ENCODE measurements at places on chromosomes 4 and X. TPM values are rescaled to one million over a fixed set of nuclear protein-coding genes. Genes with fewer than 3 reads are reported as not detected.

DNA sequence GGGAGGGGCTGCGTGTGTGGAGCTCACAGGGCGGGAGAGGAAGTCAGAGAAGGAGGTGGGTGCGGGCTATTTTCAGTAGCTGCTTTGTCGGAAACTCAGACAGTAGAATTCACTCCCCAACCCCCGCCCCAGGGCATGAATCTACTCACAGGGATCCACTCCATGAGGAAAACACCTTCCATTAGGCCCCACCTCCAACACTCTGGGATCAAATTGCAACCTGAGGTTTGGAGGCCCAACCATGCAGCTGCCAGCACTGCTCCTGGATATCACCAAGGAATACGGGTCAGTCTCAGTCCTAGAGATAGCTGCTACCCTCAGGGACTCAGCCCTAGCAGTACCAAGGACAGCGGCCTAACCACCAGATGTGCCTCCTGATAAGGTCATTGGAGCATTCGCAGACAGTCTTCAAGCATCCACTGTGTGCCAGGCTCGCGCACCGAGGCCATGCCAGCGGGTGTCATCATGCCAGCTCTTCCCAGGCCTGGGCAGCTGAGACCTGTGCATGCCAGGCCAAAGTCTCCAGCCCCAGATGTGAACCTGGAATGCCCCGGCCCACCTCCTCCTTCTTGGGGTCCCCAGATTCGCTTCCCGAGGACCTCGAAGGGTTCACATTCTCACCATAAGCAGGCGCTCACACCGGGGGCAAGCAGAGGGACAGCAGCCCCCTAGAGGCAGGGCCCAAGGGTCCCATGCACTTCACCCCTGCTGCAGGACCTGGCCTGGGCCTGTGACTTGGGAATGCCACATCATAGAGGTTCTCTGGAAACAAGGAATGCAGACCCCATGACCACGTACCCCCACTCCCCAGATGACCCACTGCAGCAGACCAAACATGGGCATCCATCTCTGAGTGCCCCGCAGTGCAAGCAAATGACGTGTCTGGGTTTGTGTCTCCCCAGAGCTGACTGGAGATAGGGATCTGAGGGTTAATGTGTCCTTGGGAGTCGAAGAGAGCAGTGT is 102.3 kb downstream of the ADRA2C start:
- no peak overlapping the region for H3K4me3 ChIP-seq
- peak; percentile 41 for DNase-seq
- H3K27ac ChIP-seq = no peak overlapping the region
- peaks cover 36% of the 10 kb centered on the region for H3K27me3 ChIP-seq
- no peaks in the 10 kb centered on the region for H3K4me1 ChIP-seq

The CXCL10 gene
- polyA plus RNA-seq = not detected

GRCh38 chr4:182688081-182688480 is 229.1 kb downstream of the DCTD start:
- no peaks in the 10 kb centered on the region for H3K4me1 ChIP-seq
- no peaks in the 10 kb centered on the region for H3K36me3 ChIP-seq

DNA sequence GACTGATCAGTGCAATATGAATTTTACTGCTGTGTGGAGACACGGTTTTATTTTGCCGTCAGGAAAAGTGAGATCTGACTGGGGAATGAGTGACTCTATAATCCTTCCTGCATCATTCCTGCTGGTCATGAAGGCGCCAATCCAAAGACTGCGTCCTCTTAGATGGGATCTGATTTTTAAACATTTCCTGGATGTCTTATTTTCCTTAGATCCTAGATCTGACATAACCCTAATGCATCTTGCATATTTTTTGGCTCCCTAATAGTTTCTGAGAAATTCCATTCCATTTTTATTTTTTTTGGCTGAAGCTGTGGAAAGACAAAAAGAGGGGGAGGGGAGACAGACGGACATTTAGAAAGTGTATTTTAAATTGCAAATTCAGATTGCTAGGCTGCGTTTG is 454.9 kb upstream of the FAT1 start:
- no peak for DNase-seq
- no peaks in the 10 kb centered on the region for H3K36me3 ChIP-seq
- no peak overlapping the region for H3K4me3 ChIP-seq
- H3K27ac ChIP-seq = no peak overlapping the region
- peaks cover 5% of the 10 kb centered on the region for H3K27me3 ChIP-seq

DNA sequence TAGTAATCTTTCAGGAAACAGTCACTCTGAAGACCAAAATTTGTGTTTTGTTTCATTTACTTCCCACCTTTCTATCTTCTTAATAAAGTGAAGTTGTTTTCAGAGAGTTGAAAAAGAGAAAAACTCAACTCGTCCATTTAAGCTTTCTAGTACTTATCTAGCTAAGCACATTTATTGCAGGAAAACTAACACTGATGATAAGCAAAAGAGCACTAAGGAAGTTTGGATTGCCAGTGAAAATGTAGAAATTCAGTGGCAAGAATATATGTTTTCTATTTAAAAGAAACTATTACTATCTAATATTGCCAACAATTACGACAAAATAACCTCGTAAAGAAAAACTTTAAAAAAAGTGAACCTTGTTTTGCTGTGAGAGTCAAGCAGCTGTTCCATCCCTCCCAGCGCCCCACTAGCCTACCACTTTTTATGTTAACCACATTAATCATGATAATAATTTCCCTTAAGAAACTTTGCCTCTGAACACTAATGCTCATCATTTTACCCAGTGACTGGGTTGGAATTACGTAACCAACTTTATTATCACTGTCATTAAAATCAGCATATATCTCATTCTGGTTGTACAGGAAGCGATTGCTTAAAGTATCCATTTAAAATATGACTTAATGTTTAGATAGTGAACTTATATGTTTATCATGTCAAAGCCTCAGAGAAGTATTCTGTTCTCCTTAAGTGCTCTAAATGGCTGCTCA is 24.8 kb downstream of the SPRY1 start:
- H3K27ac ChIP-seq = no peak overlapping the region
- H3K27me3 ChIP-seq = no peaks in the 10 kb centered on the region
- H3K36me3 ChIP-seq = no peaks in the 10 kb centered on the region
- no peak overlapping the region for H3K4me3 ChIP-seq
- DNase-seq = peak; percentile 15

The VGLL1 gene
- not detected for polyA plus RNA-seq

The SOX3 gene
- not detected for polyA plus RNA-seq

DNA sequence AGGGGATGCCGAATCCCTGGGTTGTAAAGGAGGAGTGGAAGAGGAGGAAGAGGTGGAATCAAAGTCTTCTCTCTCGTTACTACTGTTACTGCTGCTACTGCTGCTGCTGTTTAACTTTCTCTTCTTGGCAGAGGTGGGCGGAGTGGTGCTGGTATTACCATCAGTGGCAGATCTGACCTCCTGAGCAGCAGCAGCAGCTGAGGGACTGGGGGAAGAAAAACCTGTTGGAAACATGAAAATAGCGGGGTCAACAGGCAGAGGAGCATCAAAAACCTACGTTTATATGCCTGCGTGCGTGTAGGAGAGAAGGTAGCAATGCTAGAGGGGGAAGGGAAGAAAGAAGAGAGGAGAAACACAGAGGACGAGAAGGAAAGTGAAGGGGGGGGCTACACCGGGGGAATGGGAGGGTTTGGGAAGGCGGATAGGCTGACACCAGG is 339 bp downstream of the CUL4B start:
- H3K27me3 ChIP-seq = no peaks in the 10 kb centered on the region
- DNase-seq = peak; percentile 67

DNA sequence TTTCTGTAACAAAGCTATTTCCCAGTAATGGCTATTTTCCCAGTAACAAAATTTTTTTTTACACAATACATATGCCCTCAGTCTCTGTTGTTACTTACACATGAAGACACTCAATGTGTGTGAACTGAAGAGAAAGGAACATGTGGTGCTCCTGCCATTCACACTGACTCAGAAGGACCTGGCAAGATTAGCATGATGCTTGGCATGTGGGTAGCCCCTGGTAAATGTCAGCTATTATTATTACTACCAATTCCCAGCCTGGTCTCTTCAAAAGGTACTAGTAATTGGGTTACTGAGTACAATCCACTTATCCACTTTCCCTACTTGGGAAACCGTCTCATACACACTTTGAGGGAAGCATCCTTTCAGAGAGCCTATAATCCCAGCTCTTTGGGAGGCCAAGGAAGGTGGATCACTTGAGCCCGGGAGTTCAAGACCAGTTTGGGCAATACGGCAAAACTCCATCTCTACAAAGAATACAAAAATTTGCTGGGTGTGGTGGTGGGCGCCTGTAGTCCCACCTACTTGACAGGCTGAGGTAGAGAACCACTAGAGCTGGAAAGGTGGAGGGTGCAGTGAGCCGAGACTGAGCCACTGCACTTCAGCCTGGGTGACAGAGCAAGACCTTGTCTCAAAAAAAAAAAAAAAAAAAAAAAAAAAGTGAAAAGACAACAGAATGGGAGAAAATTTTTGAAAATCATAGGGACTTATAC is 14.6 kb downstream of the RBBP7 start:
- peaks cover 4% of the 10 kb centered on the region for H3K4me1 ChIP-seq
- no peak overlapping the region for H3K4me3 ChIP-seq
- no peak overlapping the region for H3K27ac ChIP-seq
- peak; percentile 10 for DNase-seq
- peaks cover 7% of the 10 kb centered on the region for H3K36me3 ChIP-seq
- H3K27me3 ChIP-seq = no peaks in the 10 kb centered on the region

The RS1 gene
- not detected for polyA plus RNA-seq

- H3K36me3 ChIP-seq = peaks cover 51% of the 10 kb centered on the region
- peak overlapping the region; percentile 99 for H3K4me3 ChIP-seq
- no peak for DNase-seq
- no peaks in the 10 kb centered on the region for H3K27me3 ChIP-seq
- H3K27ac ChIP-seq = no peak overlapping the region
Observed at GRCh38 chr4:77159806-77160205, 2.8 kb downstream of the CCNG2 start.

The FRG2 gene
- not detected for polyA plus RNA-seq

The DGKK gene
- not detected for polyA plus RNA-seq
